ENCODE measurements at places on chromosomes 12 and 14.

- DNase-seq = no peak
These were observed 18.5 kb upstream of the PMCH start for GRCh38 chr12:102215992-102216691.

DNA sequence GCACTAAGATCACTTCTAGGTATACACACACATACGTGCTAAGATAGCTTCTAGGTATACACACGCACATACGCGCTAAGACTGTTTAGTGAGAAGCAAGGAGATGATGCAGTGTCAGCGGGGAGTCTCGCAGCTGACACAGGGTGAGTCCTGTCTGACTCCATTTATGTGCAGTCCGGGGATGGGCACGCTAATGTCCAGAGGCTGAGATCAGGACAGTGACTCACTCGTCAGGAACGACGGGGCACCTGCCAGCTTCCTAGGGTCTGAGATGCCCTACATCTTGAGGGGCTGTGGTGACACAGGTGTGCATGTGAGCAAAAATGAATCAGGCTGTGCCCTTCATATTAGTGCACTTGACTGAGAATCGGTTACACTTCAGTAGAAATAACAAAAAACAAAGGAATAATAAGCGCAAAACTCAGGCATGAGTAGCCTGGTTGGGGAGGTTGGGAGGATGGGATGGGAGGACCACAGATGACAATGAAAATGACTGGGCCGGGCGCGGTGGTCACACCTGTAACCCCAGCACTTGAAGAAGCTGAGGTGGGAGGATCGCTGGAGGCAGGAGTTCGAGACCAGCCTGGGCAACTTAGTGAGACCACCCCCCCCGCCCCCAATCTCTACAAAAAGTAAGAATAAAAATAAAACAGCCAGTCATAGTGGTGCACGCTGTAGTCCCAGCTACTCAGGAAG, 29.1 kb upstream of the ULK1 start:
- no peak for DNase-seq

- no peak for DNase-seq
These were observed 6.9 kb downstream of the TBC1D15 start for GRCh38 chr12:71846322-71846940.

GRCh38 chr12:6664902-6665301, 2.0 kb upstream of the ING4 start:
- no peak for DNase-seq

- DNase-seq = no peak
These were observed 125.0 kb upstream of the FAR2 start for GRCh38 chr12:29024117-29024516.
